ENCODE measurements at places on chromosomes 12 and 14.

GRCh38 chr12:40946612-40947194, 241.4 kb upstream of the PDZRN4 start:
- DNase-seq: no peak

- no peak for DNase-seq
Observed at GRCh38 chr12:1502379-1502720, 92.0 kb downstream of the FBXL14 start.

- DNase-seq: no peak
Observed at GRCh38 chr14:102993523-102993922, 63.8 kb downstream of the CDC42BPB start.

DNA sequence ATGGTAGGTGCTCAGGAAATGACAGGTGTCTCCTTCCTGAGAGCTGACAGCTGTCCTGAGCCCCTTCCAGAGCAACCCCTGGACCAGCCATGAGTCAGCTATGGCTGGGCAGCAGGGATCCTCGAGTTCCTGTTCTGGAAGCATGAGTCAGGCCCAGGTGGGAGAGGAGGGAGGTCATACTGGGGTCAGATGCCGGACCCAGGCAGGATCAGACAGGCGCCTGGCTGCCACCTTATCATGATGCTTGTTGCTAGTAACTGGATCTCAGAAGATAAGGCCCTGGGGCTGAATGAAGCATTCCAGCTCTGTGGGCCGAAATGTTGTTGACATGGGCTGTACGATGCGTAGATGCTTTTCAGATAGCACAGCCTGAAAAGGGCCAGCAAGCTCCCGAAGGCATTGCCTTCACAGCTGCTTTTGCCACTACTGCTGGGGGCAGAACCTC, 17.4 kb upstream of the KRT7 start:
- DNase-seq: no peak

GRCh38 chr12:77372026-77372425, 306.7 kb upstream of the E2F7 start:
- DNase-seq: no peak

DNA sequence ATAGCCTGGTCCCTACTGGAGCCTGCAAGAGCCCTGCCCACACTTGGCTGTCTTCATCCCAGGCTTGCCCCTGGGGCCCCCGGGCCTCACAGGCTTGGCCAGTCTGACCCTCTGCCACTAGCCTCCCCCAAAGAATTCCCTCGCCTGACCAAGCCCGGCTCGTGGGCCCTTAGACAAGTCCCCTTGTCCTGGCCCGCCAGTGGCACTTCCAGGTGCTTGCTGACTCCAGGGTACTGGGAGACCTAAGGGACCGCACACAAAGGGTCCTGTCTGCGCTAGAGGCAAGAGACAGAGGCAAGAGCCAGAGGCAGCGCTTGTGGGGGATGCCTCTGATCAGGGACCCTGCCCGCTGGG, 5.0 kb downstream of the BTBD6 start:
- no peak for DNase-seq

GRCh38 chr12:102427543-102427941, 52.8 kb downstream of the IGF1 start:
- DNase-seq: no peak

- DNase-seq: no peak
Observed at GRCh38 chr12:22116376-22116775, 70.4 kb downstream of the CMAS start.

DNA sequence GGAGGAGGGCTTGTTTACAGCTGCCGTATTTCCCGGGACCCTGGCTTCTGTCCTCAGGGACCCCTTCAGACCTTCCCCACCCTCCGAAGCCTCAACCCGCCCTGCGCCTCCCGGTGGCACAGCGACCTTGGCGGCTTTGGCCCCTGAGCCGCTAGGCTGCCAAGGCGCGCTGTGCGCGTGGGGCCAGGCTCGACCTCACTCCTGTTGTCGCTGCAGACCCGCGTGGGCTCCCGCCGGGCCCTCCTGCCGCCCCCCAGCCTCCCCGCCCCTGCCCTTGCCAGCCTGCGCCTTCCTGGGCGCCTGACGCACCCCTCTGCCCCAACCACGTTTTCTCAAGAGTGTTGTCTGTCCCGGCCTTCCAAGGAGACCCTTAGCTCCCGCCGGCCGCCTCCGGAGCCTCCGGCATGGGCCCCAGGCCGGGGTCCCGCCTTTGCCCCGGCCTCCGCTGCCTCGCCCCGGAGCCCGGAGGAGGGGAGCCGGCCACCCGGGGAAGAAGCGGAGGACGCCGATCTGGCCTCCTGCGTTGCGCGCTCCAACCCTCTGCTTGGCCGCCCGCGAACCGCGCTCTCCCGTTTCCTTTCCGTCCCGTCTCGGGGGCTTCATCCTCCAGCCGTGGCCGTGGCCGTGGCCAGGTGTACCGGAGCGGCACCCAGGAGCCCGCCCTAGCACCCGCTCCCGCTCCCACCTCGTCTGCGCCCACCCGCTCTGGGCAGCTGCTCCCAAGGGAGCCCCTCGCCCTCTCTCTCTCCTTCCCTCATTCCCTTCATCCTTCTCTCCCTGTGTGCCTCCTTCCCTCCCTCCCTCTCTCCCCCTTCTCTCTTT, 19.9 kb downstream of the PPP2R5C start:
- DNase-seq: no peak

DNA sequence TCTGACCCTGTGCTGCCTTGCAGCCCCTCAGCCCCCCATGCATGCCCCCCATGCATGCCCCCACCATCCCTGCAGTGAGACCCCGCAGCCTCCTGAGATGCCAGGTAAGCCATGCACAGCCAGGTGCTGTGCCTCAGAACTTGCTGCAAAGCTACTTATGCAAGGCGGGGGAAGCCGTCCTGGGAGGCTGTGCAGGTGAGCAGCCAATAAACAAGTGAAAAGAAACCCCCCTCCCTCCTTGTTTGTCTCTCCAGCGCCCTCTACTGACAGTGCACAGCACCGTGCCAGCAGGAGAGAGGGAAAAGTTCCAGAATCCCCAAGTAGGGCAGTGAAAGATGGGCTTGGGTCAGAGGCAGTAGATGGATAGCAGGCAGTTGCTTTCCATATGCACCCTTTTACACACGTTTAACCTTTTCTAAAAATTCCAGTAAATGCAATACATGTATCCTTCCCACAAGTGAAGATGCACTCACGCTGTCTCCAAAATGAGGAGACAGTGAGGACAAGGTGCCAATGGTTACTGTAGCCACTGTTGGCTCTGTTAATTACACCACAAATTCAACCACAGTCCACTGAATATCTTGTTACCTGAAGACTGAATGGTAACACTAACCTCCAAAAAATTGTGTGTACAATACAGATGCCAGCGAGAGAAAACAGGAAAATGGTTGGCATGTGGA, 18.0 kb downstream of the TNFAIP2 start:
- DNase-seq: no peak

GRCh38 chr14:91114079-91115065, 499 bp downstream of the DGLUCY start:
- peak; percentile 33 for DNase-seq

DNA sequence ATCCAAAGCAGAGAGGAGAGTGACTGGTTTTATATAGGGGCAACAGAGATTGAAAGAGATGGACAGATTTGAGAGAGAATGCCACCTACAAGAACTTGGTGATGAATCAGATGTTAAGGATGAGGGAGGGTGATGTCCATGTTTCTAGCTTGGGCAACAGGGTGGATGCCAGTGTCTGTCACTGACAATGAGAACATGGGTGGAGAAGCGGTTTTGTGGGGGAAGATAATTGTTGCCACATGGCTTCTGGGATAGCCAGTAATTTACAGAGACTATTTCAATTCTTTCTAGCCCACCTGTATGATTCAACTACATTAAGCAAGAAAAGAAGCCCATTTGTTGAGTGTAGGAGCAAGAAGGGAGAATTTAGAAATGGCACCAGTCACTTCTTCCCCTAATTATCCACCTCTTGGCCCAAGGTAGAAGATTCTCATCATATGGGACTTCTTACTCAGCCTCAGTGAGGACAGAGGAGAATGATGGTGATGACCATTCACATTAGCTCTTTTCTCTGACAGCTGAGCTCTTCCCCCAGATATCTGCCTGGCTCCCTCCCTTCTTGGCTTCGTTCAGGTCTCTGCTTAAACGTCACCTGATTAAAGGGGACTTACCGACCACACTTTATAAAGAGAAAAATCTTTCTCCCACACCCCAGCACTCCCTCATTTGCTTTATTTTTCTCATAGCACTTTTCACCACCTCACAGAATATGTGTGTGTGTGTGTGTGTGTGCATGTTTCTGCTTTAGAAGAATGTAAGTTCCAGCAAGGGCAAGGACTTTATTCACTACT, 117.8 kb downstream of the DUSP6 start:
- DNase-seq: no peak

DNA sequence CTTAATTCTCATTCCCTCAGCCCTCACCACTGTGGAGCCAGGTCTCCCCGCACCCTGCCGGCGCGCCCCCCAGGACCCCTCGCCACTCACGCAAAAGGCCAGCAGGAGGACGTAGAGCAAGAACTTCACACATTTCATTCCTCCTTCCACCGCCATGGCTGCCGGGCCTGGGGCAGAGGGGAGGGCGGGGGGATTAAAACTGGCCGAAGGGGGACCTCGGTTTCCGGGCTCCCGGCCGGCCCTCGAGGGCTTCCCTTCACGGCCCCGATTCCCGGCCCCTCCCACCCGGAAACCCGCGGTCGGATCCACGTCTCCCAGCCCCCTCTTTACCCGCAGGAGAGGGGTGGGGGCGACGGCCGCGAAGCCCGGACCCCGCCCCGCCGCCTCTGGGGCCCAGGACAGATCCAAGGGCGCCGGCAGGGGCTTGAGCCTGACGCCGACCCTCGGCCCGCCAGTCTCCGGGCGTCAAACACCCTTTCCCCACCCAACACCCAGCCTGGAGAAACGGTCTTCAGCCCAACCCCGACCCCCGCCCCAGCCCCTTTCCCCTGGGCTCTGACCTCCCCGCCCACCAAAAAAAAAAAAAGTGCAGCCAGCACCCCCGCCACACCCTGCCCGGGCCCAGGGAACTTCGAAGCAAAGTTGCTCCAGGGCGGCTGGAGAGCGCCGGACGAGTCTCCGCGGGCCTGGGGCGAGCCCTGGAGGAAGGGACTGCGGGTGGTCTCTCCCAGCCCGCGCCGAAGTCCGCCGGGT, 447 bp downstream of the CD63 start:
- no peak for DNase-seq

DNA sequence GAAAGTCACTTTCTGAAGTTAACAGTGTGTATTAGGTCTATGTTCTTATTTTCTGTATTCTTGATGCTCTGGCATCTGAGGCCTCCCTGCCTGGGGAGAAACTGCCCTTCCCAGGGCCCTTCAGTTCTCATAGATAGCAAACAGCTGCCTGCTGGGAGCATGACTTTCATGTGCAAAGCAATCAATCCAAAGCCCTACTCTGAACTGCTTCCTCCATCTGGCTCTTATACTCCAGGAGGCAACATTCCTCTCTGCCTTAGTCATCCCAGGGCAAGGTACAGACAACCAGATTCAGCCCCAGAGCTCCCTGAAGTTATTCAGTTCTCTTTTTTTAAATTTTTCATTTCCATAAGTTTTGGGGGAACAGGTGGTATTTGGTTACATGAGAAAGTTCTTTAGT, 41.7 kb upstream of the RIN3 start:
- DNase-seq: no peak

GRCh38 chr12:11732023-11732422, 82.5 kb downstream of the ETV6 start:
- no peak for DNase-seq

- DNase-seq: no peak
Observed at GRCh38 chr12:29517264-29517663, 19.8 kb upstream of the OVCH1 start.

DNA sequence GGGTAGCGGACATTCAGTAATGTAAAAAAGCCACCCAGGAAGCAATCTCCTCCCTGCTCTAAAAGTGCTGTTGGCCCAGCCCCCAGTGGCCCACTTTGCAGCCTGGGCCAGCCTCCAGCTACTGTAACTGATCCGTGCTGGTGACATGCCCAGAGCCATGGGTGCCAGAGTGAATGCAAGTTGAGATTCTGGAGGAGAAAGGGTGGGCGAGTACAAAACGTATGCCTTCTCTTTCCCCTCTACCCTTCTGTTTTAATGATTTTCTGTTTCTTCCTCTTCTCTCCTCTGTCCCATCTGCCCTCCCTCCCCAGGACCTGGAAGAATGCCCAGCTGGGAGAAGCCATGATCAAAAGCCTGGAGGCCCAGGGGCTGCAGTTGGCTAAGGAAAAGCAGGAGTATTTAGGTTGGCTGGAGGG, 16.9 kb downstream of the PLEKHD1 start:
- DNase-seq: no peak

DNA sequence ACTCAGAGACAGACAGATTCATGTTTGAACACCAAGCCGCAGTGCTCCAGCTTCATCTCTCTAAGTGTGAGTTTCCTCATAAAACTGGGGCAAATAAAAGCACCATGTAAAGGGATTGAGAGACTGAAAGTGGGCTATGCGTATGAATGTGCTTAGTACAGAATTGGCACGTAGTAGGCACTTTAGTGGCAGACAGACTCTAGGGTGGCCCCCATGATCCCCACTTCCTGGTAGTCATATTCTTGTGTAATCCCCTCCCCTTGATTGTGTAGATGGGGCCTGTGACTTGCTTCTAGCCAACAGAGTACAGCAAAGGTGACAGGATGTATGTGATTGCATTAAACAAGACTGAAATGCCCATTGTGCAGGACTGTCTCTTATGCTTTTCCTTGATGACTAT, 43.0 kb downstream of the DAO start:
- DNase-seq: no peak

DNA sequence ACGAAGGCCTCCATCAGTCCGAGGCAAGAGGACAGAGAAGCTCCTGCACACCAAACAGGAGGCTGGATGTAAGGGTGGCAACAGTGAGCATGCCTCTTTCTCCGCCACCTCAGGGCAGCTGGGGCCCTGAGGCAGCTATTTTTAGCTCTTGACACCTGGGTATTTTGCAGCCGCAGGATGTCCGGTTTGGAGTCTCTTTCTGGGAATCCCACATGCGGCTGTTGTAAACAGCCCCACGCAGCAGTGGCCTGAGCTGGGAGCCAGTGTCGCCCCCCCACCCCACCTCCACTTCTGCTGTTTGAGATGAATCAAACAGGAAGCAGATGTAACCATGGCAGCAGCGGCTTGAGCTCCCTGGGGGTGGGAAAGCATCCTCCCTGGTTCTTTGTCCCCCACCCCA, 11.7 kb downstream of the HDAC7 start:
- DNase-seq: peak; percentile 74

DNA sequence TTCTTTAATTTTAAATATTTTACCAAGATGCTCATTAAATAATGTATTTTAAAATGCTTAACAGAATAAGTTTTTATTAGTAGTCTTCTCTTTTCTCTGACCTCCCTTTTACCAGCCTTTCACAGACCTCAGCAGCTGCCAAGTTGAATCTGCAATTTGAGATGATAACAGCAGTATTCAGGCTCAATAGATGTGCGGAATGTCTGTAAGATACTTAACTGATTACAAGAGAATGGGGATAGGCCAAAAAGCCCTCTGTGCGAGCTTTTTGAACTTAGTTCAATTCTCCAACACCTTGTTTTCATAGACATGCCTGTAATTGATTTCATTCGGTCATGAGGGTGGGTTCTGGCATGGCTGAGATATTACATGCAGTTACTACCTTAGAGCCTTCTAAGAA, 277.2 kb downstream of the TMTC2 start:
- no peak for DNase-seq

DNA sequence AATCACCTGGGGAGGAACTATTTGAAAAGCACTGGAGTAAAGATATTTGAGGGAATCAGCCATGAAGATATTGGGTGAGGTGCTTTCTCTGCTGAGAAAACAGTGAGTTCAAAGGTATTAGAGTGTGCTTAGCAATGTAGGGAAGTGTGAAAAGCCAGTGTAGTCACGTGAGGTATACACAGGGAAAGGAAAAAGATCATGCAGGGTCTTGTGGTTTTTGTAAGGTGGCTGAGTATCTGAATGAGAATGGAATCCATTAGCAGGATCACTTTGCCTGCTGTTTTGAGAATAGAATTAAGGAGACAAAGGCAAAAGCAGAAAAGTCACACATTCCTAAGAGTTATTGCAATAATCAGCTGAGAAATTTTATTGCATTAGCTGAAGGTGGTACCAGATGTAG, 193.0 kb downstream of the PIK3C2G start:
- DNase-seq: no peak

Measured in T-helper 22 cell (primary cell).